ENCODE measurements at places on chromosomes 1 and 21.

DNA sequence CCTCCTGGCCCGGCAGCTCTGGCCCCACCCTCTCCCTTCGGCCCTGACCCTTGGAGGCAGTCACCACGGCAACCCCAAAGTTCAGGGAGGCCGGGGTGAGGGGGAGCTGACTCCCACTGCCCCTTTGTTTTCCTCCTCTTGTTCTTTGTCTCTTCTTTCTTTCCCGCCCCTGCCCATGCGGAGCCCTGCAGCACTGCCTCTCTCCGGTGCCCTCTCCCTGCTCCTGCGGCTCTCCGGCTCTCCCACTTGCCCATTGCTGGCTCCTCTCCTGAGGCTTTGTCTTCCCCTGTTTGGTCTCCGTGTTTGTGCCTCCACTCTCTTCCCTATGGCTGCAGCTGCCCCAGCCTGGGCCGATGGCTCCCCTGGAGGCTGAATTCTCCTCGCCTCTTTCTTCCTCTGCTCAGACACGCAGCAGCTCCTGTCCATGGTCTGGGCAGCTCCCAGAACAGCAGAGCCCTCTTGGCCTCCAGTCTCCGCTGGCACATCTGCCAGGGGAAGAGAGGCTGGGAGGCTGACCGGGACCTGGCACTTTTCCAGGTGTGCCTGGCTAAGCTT is 5.8 kb downstream of the CELSR2 start:
- DNase-seq = no peak

- no peak for DNase-seq
Measured at GRCh38 chr21:29258626-29259338, 39.9 kb upstream of the BACH1 start.

DNA sequence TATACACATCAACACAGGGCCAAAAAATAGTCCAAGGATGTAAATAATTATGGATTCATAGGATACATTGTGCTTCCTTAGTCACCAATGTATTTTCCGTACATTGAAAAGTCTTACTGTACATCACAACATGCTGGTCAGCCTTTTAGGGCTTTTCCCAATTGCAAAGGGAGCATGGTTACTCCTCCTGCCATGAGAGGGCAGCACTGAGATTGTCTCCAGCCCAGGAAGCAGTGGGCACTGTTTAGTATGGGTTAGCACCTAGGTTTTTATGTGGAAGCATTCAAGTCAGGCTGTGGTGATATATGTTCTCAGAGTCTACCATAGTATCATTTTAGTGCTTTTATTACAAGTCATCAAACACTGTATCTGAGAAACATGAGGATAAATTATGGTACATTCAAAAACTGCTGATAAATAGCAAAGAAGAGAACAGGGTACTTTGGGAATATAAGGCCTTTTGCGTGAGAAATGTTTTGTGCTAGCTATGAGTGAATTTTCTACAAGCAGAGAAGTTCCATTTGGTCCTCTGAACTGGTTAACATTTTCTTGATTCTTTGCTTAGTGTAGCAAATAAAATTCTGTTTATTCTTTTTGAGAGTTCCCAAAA is 34.0 kb downstream of the ST6GALNAC5 start:
- no peak for DNase-seq

- DNase-seq = no peak
Measured at GRCh38 chr1:214476229-214476985, 75.0 kb downstream of the PTPN14 start.

GRCh38 chr1:244254467-244254866 is 197.2 kb downstream of the ADSS2 start:
- DNase-seq = no peak

DNA sequence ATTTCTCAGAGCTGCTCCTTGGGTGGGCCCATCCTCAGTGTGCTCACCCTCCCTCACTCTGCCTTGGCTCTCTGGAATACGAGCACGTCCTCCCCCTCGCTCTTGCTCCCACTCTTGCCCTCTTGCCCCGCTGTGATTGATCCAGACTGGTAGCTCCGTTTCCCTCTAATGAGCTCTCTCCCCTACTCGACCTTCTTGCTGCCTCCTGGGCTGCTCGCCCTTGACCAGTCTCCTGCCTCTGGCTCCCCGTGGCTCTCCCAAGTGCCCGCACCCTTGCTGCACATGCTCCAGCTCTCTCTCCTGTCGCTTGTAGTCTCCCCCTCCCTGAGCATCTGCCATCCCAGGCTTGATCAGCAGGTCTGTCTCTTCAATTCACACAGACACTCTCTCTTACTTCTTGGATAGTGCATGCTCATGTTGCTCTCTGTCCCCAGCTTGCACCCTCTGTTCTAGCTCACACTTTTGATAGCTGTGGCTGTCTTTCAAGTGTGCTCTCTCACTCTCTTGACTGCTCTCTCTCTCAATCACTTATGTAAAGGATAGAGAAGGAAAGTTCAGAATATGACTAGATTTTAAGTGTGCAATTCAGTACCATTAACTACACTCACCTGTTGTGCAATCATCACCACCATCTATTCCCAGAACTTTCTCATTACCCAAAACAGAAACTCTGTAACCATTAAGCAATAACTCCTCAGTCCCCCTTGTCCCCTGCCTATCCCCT is 51.1 kb downstream of the PHC2 start:
- no peak for DNase-seq

DNA sequence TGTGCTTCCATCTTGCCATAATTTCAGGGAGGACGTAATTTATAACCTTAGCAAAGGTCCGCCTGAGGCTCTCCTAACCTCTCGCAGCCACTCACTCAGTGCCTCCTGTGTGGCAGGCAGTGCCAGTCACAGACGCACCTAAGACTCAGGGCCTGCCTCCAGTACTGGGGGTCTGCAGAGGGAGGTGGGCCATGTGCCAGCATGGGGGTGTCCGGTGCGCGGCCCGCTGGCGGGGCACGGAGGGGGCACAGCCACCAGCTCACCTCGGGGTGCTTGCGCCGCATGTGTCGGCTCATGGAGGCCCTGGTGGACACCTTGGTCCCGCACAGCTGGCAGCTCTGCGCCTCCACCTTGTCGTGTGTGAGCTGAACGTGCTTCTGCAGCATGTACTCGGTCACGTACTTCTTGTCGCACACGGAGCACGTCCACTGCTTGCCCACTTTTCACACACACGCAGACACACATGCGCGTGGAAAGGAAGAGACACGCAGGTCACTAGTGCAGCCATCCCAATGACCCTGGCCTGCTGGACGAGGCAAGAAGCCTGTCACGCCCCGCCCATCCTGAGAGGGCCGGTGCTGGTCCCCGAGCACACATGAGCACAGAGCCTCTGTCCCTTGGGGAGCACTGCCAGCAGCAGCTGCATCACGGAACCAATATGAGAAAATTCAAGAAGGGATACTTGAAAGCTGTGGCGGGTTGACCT is 43.2 kb upstream of the RIPK4 start:
- DNase-seq = no peak

GRCh38 chr1:87956072-87956471 is 627.4 kb downstream of the LMO4 start:
- no peak for DNase-seq

DNA sequence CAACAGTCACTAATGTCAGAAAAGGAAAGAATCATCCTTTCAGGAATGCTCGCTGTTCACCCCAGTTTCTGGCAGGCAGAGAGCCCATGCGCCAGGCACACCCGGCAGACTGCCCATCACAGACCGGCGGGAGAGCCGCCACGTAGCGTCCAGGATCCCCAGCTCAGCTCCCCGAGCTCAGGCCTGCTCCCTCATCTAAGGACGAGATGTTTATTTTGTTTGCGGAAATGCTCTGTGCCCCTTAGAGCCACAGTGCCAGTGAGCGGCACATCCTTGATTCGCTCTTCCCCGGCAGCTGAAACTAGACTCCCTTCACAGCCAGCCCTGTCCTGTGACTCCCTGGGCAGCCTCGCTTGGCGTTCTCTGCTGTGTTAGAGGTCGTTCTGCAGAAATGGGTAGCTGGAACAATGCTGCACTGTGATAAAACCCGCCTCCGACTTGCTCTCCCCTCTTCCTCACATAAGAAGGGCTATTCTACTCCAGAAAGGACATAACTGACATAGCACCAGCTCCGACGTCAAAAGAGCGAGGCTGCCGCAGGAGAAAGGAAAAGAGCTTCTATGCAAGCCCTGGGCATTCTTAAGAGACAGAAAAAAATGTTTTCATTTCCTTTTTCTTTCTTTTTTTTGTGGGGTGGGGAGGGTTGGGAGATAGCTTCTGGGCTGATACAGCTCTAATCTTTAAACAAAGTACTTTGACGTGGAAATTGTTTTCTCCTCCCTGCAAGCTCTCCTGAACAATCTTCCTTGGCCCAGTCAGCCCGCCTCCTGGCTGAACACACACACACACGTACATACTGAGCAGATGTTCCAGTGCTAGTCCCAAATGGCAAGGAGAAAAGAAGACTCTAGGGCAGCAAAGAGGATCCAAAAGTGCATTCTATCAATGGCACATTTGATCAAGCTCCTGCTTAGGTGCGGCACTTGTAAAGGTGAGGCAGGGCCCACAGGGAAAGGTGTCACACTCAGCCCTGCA is 37.2 kb downstream of the MRAP start:
- DNase-seq = no peak

GRCh38 chr1:33010932-33011731 is 25.6 kb downstream of the AK2 start:
- DNase-seq = no peak

GRCh38 chr1:177948336-177948972 is 21.4 kb downstream of the SEC16B start:
- DNase-seq = no peak

DNA sequence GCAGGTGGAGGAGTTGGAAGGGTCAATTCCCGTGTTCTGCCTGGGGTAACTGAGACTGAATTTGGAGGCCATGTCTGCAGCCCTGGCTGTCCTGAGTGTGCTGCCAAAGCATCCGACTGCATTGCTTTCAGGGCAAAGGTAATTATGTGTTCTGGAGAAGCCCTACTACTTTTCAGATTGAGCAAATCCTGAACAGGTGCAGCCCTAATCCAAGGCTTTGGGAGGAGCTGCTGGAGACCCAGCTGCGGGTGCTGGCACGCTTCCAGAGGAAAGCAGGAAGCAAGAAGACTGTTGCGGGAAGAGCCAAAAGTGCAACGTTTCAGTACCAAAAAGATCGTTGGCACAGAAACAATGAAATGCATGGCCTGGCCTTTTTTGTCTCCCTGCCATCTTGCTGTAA is 73.7 kb upstream of the NRIP1 start:
- no peak for DNase-seq

- no peak for DNase-seq
Measured at GRCh38 chr1:191222206-191222605, 744.5 kb upstream of the BRINP3 start.

DNA sequence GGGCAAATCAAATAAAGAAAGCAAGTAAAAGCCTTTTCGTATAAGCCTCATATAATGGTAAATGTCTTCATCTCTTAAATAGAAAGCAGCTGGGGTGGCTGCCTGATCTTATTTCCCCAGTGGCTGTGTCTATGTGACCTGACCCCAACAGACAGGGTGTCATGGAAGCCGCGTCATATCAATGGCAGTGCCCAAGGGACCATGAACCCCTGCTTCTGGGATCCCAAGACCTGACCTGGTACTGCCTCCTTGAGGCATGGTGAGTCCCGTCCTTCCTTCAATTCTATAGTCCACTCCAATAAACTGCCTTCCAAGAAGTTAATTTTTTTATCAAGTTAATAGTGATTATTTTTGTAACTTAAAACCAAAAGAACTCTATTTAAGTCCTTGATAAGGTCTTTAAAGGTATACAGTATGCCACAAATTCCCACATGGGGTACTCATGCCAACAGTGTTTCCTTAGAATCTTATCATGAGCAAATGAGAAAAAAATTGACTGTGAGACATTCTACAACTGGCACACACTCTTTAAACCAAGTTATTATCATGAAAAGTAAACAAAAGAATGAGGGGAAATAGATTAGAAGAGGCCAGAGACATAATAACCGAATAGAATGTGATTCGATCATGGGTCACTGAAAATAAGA is 104.6 kb downstream of the ADSS2 start:
- DNase-seq = no peak

- DNase-seq = no peak
Measured at GRCh38 chr1:21913258-21913657, 23.9 kb downstream of the HSPG2 start.

GRCh38 chr1:236018885-236019453 is 45.9 kb downstream of the NID1 start:
- no peak for DNase-seq

GRCh38 chr1:212973899-212974298 is 23.6 kb downstream of the VASH2 start:
- no peak for DNase-seq

DNA sequence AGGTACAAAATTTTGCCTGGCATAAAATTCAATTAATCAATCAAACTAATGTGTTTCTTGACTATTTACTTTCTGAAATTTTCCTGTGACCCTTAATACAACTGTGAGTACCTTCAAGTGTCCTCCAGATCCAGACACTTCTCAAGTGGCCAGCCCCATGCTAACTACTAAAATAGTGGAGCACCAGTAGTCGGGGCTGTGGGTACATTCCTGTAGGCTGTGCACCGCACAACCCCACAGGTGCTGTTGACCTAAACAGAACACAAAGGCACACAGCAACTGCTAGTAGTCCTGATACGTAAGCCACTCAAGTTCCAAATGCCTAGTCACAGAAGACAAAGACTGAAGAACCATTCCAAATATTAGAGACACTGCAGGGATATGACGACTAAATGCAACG is 36.6 kb downstream of the TMEM50B start:
- no peak for DNase-seq

DNA sequence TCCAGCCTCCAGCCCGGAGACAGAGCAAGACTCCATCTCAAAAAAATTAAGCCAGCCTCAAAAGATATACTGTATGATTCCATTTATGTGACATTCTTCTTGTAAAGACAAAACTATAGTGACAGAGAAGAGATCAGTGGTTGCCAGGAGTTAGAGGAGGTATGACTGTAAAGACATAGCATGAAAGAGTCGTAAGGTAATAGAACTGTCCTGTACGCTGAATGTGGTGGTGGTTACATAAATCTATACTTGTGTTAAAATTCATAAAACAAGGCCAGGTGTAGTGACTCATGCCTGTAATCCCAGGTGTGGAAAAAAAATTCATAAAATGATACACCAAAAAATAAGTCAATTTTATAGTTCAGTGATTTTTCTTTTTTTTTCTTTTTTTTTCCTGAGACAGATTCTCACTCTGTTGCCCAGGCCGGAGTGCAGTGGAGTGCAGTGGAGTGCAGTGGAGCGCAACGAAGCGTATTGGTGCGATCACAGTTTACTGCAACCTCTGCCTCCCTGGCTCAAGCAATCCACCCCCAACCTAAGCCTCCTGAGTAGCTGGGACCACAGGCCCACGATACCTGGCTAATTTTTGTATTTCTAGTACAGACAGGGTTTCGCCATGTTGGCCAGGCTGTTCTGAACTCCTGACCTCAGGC is 84.9 kb upstream of the CXADR start:
- no peak for DNase-seq

- no peak for DNase-seq
Measured at GRCh38 chr1:20932437-20932977, 145.4 kb upstream of the HP1BP3 start.
